ENCODE measurements at places on chromosomes 1 and 21. TPM values are rescaled to one million over a fixed set of nuclear protein-coding genes. Genes with fewer than 3 reads are reported as not detected.

Gene CR1L
- 2.5 TPM for total RNA-seq

Gene PIGR
- 7.6 TPM for total RNA-seq

Gene ADAM30
- total RNA-seq = not detected

Gene CTSS
- total RNA-seq = 46.1 TPM

Gene OR2T5
- 0.06 TPM for total RNA-seq

Gene CD52
- total RNA-seq = 7.6 TPM
